ENCODE measurements at places on chromosomes 5 and 9.

GRCh38 chr5:34009610-34010009 is 1.8 kb upstream of the AMACR start:
- DNase-seq: no peak

DNA sequence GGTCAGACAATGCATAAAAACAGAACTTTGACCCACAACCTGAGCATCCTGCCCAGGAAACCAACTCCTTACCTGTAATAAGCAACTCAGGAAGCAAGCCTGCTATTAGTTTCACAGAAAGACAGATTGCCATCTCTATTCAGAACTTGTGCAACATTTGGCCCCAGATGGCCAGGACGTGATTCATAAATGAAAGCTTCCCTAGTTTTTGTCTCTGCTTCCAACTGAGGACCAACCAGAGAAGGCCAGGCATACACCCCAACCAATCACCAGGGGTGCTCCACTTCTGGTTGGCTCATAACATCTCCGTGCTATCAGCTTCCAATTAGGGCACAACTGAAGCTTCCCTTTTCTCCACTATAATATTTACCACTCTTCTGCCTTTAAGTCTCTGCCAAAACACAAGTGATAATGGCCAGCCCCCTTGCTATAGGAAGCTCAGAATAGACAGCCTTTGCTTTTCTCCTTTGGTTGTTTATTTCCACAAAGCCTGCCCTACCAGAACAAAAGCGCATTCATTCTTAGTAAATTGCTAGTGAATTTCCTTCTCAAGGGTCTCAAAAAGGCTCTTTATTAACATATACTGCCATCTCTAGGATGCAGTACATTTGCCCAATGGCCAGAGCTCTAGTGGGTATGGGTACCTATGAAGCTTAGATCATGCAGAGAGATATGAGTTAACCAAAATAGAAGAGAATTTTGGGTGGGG is 289.7 kb upstream of the DAP start:
- no peak for DNase-seq

DNA sequence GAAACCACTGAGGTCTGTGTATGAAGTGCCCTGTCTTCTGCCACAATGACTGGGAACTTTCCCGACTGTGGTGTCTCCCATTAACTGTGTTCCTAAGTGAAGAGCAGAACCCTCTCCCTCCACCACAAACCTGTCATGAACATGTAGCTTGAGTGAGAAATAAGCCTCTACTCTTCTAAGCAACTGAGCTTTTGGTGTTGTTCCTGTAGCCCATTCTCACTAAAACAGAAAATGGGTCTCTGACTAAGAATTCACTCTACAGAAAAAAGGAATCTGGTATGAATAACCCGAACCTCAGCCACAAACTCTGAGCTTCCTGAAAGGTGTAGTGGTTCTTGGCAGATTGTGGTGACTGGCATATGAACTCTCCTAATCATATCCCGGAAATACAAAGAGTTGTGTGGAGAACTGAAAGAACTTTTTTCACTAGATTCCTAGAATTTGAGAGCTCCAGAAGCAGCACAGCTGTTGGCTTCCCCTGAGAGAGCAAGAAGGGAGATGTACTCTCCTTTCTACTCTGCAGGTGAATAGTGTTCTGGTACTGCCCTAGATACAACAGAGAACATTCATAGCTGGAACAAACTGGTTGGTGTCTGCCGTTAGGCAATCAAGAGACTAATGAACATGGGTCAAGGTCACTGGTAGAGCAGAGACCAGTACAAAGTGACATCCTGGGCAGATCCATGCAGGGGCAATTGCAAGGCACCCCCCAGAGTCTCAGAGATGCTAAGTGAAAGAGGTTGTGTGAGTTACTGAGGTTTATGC is 283.8 kb downstream of the PDE4D start:
- DNase-seq: no peak

DNA sequence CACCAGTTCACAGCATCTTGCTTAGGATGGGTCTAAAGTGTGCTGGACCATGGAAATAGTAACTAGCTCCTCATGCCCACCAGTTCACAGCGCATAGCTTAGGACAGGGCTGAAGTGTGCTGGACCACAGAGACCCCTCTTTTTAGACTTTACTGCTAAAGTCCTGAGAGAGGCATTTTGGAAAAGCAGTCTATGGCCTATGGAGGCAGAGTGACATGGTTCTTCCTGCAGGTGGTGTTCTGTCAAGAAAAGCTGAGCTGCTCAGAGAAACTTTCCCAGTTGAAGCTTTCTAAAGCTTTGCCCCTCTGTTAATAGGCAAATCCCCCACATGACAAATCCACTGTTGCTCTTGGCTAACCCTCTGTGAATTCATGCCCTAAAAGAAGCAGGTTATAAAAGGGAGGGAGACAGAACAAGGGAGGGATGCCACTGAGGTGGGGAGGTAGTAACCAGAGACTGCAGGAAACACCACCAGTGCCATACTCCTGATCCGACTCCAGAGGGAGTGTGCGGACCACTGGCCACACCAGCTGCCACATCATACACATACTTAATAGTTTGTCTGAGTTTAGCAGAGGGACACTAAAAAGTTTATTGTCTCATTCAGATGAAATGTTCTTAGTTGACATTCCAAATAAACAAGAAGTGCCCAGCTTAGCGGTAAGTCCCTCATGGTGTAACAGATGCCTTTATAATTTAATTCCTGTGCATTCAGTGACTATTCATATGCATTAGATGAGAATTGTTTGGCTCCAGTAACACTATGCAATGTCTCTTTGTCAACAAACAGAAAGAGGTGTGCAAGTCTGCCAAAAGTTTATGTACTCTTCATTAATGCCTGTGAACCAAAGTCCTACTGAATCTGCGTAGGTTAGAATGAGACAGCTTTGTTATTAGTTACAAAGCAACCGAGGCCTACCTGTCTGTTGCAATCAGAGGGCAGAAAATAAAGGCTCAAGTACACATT is 236.2 kb upstream of the NFIL3 start:
- peak; percentile 56 for DNase-seq

GRCh38 chr9:92969516-92970466 is 22.5 kb downstream of the FGD3 start:
- no peak for DNase-seq

- no peak for DNase-seq
Observed at GRCh38 chr9:104971511-104971910, 43.6 kb upstream of the ABCA1 start.

GRCh38 chr9:32345243-32345642 is 39.2 kb upstream of the ACO1 start:
- no peak for DNase-seq

- DNase-seq: no peak
Observed at GRCh38 chr5:154363411-154363810, 82.4 kb upstream of the SAP30L start.

GRCh38 chr9:86459191-86459590 is 105.0 kb upstream of the TUT7 start:
- no peak for DNase-seq

GRCh38 chr9:80881320-80881719 is 808.0 kb downstream of the TLE1 start:
- no peak for DNase-seq

- DNase-seq: no peak
Observed at GRCh38 chr5:35672995-35673394, 55.3 kb downstream of the SPEF2 start.

DNA sequence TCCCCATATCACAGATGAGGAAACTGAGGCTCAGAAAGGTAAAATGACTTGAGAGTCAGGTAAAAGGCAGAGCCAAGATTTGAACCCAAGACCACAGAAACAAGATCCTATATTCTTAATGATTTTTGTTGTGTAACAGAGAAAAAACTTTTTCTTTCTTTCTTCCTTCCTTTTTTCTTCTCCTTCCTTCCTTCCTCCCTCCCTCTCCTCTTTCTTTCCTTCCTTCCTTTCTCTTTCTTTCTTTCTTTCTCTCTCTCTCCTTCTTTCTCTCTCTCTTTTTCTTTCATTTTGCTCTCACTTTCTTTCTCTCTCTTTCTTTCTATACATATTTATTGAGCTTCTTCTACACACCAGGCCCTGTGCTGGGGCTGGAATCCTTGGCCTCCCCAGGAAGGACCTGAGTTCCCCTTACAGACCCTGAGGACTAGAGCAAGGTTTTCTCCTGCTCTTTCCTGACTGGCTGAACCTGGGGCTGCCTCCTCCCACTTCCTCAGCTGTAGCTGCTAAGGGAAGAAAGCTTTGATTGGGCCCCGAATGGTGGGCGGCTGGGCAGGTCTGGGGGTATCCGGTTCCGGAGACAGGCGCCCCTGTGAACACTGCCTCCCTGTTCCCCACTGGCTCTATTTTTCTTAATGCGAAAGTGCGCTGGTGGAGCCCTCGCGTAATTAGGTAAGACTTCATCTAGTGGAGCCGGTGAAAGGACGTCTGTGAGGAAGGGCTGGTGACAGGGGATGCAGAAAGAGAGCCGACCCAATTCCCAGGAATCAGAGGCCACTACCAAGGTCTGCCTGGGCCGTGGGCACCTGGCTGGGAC is 27.4 kb upstream of the KIF12 start:
- DNase-seq: no peak

- DNase-seq: peak; percentile 55
Observed at GRCh38 chr9:92728831-92729734, 35.5 kb downstream of the BICD2 start.

DNA sequence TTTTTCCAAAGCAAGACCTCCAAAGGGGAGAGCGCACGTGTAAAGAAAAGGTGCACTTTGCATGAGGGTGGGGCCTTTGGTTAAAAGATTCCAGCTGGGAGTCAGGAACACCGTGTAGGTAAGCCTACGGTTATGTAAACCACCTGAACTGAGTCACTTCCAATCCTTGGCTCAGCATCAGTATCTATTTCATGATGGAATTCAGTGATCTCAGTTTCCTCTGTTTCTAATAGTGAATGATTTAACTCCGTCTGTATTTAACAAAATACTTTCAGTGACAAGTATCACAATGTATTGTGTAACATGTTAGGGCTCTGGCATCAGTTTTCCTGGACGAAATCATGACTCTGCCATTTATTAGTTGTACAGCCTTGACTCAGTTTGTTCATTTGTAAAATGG is 1.3 kb upstream of the SVEP1 start:
- DNase-seq: peak; percentile 20

- peak; percentile 3 for DNase-seq
Observed at GRCh38 chr5:108989761-108990392, 242.2 kb downstream of the FER start.

DNA sequence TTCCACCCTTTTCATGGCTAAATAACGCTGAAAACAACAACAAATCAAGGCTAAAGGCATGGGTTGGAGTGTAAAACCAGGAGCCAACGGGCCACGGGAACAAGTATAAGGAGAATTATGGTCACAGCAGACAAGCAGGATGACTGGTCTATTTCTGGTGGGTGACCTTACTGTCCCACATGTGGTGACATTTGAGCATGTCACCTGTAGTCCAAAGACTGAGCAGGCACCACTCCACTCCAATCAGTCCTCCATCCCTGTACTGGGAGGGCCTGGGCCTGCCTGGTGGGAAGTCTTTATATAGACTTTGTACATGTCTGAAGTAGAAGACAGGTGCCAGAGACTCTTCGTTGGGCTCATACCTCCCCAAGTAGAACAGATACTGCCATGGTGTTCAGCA is 36.8 kb downstream of the C9orf153 start:
- no peak for DNase-seq

- no peak for DNase-seq
Observed at GRCh38 chr5:58019614-58020013, 440.3 kb downstream of the PLK2 start.

DNA sequence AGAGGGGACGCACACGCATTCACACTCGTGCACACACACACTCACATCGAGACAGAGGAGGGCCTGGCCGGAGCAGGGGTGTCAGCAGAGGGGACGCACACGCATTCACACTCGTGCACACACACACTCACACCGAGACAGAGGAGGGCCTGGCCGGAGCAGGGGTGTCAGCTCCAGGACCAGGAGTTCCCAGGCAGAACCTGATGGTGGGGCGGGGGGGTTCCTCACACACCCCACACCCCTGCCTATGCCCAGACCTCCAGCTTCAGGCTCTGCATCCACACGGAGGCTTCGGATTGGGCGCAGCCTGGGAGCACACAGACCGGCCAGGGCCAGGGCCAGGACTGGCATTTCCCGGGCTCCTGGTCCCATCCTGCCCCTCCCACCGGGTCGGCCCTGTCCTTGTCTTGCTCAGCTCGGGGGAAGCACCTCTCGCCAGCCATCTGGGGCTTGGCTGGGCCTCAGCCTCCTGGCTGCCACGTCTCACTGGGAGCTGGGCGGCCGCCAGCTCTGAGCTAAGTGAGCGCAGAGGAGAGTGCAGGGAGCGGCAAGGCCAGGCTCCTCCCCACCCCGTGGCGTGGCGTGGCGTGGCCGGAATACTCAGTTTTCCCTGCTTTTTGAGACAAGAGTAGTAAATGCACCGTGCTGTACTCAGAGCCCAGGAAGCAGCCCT is 31.3 kb downstream of the ADAMTS2 start:
- DNase-seq: peak; percentile 95

GRCh38 chr9:22363421-22363887 is 83.2 kb upstream of the DMRTA1 start:
- DNase-seq: no peak

DNA sequence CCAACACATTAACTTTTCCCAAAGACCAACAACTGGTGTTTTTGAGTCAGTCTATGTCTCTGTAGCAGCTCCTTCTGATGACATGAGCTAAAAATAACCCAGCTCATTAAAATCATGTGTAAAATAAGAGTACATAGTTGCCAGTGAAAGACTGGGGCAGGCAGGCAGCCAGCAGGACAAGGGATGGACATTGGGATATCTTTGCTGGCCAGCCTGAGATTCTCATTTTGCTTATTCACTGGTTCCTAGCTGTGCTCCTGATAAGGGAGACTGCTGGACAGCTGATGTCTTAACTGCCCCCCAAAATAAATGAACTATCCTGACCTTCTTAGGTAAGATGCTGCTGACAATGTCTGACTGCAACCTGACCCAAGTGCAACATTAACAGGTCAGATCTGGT is 33.9 kb downstream of the EPB41L4B start:
- DNase-seq: no peak

GRCh38 chr9:110131499-110131898 is 76.5 kb downstream of the C9orf152 start:
- DNase-seq: no peak

GRCh38 chr5:151757233-151758140 is 944 bp downstream of the ATOX1 start:
- DNase-seq: peak; percentile 19

GRCh38 chr5:169221519-169221918 is 79.4 kb downstream of the SLIT3 start:
- DNase-seq: no peak

DNA sequence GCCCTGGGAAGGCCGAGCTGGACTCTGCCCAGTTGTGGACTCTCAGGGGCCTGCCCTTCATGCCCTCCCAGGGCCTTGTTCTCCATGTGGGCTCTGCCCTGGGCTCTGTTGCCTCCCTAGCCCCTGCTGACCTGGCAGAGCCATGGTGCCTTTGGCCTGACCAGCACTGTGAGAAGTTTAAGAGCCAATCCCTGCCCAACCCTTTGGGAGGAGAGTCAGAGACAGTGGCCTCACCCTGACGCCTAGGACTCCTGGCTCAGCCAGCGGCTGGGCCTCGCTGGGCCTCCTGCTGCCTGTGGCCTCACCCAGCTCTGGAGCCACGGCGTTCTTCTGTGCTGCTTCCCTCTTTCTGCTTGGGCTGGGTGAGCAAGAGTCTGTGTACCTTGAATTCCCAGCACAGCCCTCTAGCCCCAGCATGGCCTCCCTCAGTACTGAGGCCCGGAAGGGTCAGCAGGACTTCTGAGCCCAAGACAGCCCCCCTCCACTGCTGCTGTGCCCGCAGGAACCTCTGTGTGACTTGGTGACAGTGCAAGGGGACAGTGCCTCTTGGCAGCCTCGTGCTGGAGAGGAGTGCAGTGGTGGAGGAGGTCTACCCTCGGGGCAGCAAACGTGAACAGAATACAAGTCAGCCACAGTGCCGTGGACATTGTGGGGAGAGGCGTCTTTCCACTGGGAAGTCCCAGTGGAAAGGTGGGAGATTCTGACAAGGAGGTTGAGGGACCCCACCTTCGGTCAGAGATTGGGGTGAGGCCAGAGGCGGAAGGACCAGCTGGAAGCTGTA is 97.4 kb downstream of the CACNA1B start:
- no peak for DNase-seq
